Endothelial cell (in vitro differentiated cells): ENCODE measurements at places on chromosomes 7 and 10. TPM values are rescaled to one million over a fixed set of nuclear protein-coding genes. Genes with fewer than 3 reads are reported as not detected.

CALN1 gene
- 1.4 TPM for total RNA-seq

DNA sequence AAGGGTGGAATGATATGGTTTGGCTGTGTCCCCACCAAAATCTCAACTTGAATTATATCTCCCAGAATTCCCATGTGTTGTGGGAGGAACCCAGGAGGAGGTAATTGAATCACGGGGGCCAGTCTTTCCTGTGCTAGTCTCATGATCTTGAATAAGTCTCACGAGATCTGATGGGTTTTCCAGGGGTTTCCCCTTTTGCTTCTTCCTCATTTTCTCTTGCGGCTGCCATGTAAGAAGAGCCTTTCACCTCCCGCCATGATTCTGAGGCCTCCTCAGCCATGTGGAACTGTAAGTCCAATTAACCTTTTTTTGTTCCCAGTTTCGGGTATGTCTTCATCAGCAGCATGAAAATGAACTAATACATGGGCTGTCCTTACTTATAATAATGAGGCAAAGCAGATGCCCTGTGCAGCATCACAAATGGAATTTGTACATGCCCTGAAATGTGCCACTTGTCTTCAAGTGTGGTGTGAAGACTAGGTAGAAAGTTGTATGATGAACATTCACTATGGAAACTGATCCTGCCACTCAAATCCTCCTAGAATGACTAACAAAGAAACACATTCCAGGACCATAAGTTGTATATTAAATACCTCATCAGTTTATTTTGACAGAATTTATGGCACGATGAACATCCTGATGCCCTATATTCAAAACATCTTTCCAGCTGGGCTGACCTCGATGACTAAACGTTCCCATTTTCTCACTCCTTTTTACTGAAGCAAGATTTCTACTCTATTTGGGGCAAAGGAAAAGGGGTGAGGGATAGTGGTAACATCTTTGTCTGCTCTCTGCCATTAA, 122.8 kb upstream of the CTTNBP2 start:
- no peak for DNase-seq

GRCh38 chr7:8184221-8184620, 77.7 kb downstream of the ICA1 start:
- no peak for DNase-seq

CCDC3 gene
- total RNA-seq, result 26.1 TPM

PAPOLB gene
- total RNA-seq, result 0.10 TPM

DNA sequence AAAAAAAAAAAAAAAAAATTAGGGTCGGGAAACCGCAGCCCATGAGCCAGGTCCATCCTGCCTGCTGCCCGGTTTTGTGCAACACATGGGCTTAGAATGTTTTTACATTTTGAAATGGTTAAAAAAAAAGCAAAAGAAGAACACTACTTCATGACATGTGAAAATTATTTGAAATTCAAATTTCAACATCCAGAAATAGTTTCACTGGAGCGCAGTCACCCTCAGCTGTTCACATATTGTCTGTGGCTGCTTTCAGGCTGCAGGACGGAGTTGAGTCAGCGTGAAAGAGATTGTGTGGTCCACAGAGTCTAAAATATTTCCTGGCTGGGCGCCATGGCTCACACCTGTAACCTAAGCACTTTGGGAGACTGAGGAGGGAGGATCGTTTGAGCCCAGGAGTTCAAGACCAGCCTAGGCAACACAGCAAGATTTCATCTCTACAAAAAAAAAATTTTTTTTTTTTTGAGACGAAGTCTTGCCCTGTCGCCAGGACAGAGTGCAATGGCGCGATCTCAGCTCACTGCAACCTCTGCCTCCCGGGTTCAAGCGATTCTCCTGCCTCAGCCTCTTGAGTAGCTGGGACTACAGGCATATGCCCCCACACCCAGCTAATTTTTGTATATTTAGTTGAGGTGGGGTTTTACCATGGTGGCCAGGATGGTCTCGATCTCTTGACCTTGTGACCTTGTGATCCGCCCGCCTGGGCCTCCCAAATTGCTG, 63.9 kb upstream of the ECHDC3 start:
- no peak for DNase-seq

PTN gene
- total RNA-seq, result 1.7 TPM

GRCh38 chr7:158694650-158695049, 10.0 kb downstream of the NCAPG2 start:
- DNase-seq, result no peak

CYP17A1 gene
- total RNA-seq, result not detected

DNA sequence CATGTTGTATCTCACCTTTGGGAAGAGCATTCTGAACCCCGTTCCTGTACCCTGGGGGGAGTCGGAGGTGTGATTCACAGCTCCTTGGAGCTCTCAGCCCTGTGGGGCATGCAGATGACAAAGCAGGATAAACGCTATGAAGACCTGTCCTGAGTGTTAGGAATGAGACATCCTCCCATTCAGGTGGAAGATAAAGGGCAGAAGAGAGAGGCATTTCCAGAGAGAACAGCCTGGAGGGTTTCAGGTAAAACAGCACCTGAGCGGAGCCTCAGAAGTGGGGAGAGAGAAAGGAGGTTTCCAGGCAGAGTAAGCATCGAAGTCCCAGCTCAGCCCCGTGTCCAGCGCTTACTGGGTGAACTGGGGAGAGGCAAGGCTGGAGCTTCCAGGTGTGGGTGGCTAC, 288.9 kb downstream of the KLF6 start:
- no peak for DNase-seq

- peak; percentile 35 for DNase-seq
These were observed 870 bp downstream of the FZD1 start for GRCh38 chr7:91264924-91265681.

ADAMTS14 gene
- 1.1 TPM for total RNA-seq

BLNK gene
- not detected for total RNA-seq

DNA sequence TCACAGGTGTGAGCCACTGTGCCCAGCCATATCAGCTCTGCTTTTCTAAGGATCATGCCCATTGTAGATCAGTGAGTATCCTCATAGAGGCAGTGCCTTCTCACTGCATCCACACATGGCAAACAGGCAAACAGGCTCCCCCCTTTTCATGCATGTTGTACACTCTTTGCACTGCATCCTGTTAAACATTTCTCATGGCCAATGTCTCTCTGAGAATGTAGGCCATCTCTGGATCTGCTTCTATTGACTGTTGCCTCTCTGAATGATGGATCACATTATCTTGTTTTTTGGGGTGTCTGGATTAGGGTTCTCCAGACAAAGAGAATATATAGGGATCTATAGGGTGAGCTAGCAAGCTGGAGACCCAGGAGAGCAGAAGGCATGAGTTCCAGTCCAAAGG, 13.1 kb upstream of the PPIA start:
- no peak for DNase-seq

GAD2 gene
- 0.90 TPM for total RNA-seq

TMEM196 gene
- total RNA-seq, result not detected

GRCh38 chr10:78437998-78438906, 404.6 kb downstream of the RPS24 start:
- DNase-seq, result no peak

- no peak for DNase-seq
These were observed 28.5 kb downstream of the VPS41 start for GRCh38 chr7:38880454-38880853.

- no peak for DNase-seq
These were observed 1014.5 kb upstream of the LRRTM3 start for GRCh38 chr10:65911151-65911835.

PPP1R17 gene
- total RNA-seq, result 0.36 TPM

ADAM12 gene
- total RNA-seq, result 9.0 TPM

- peak; percentile 22 for DNase-seq
These were observed 214.2 kb downstream of the ANK3 start for GRCh38 chr10:60175441-60175971.

LGI1 gene
- total RNA-seq, result 0.26 TPM

GSTO1 gene
- 121 TPM for total RNA-seq

DNA sequence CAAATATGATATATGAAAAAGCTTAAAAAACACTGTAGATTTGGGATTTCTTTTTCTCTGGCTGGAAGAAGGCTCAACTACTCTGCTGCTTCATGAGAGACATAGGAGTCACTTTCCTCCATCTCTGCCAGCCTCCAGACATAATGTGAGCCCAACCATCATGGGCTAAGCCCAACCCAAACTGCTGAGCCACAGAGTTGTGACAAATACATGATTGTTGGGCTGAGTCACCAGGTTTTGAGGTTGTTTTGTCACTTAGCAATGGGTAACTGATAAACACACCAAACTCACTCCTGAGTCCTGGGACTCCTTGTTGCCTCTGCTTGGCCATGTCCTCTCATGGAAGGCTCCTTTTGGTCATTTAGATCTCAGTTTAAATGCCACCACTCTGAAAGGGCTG, 381.8 kb upstream of the FZD8 start:
- no peak for DNase-seq
